ENCODE measurements at places on chromosomes 5 and 9. TPM values are rescaled to one million over a fixed set of nuclear protein-coding genes. Genes with fewer than 3 reads are reported as not detected.

DNA sequence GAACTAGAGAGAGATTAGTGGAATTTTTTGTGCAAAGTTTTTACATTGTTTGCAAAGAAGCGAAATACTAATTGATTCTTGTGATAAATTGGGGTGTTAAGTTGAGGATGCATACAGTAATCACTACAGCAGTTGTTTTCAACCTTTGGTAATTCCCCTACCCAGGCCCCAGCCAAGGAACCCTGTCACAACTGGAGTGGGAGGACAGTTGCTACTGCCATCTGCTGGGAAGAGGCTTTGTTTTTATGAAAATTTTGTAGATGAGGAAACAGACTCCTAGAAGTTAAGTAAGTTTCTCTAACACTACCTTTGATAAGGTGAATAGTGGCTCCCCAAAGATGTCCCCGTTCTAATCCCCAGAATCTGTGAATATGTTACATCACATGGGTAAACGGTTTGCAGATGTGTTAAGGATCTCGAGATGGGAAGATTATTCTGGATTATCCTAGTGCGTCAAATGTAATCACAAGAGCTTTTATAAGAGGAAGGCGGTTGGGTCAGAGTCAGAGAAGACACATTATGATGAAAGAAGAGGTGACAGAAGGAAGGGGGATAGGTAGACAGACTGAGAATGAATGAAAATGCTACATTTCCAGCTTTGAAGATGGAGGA is 34.0 kb upstream of the PPP1R2B start:
- DNase-seq, result no peak

DNA sequence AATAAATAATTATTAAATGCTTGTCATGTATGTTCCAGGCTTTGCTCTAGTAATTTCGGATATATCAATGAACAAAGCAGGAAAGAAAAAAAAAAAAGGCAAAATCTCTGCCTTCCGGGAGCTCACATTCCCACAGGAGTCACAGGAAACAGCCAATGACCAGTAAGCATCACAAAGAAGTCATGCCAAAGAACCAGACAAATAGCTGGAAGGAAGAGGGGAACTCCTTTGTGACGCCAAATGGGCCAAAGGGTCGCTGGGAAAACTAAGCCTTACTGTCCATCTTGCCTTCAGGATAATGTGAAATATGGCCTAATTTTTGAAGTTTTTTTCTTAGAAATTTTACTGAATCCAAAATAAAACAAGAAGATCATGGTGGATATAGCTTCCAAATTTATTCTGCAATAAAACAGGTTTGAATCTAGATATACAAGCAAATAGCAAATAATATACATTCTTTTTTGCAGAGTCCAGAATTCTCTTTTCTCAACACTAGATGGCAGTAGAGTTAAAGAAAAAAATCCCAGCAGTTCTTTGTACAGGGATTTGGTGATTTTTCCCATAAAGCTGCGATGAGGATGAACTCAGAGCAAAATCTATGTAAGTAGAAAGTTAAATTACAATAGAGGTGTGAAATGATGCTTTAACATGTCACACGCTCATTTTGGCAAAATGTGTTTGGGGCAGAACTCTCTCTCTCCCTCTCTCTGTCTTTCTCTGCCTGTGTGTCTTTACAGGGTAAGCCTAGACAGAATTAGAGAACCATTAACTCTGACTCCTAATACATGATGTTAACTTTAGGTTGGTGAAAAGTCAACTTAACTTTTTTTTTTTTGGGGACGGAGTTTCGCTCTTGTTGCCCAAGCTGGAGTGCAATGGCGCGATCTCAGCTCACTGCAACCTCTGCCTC is 60.0 kb upstream of the TUT7 start:
- DNase-seq, result no peak

- no peak for DNase-seq
These were observed 1.2 kb upstream of the AGPAT2 start for GRCh38 chr9:136688274-136689107.

DNA sequence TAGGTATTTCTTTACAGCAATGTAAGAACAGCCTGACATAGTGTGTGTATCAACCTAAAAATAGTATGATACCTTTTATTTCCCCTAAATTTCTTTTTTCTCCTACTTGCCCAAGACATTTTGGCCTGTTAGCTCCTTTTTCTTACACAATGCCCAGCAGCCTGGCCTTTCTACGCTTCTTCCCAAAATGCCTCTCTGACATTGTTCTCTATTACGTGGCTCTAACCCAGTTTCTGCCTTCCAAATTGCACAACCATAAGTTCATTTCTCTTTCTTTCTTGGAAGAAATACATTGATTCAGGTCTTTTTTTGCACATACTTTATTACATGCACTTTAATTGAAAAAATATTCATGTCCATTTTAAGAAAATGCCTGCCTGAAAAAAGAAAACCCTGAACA is 408.2 kb downstream of the PRR16 start:
- DNase-seq, result no peak

DNA sequence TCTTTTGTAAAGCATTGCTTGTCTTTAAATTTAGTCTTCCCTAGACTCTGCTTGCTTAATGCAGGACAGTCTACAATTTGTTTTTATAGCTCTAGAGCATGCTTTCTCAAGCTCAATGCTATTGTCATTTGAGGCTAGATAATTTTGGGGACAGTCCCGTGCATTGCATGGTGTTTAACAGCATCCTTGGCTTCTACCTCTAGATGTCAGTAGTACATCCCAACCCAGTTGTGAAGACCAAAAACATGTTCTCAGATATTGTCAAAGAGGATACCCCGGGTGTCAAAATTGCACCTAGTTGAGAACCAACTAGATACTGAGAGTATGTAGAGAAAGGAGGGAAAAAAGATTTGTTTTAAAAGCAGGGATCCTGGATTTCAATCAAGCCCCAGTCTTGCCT is 277.5 kb downstream of the CEMIP2 start:
- no peak for DNase-seq

The NOXA1 gene
- 19.9 TPM for total RNA-seq

GRCh38 chr5:158209219-158209908 is 350.4 kb upstream of the CLINT1 start:
- no peak for DNase-seq

The PCDHB8 gene
- total RNA-seq, result 2.4 TPM

The NMUR2 gene
- total RNA-seq, result 1.9 TPM

DNA sequence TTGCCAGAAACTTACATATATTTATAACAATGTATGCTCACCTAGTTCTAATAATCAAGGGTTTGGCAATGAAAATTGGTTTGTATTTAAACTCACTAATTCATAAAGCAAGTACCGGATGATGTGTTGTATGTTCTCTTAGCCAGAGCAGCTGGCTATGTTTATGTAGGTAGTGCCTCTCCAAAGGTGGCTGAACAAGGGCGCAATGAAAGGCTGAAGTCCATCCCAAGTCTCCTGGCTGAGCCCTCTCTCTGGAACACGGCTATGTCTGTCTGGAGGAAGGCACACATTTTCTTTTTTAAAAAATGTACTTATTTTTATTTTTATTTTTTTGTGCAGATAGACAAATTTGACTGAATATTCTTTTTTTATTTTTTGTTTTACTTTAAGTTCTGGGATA is 141.2 kb upstream of the DAB2 start:
- no peak for DNase-seq

- no peak for DNase-seq
These were observed 28.6 kb upstream of the TRIM14 start for GRCh38 chr9:98147582-98147981.

Data from mesothelial cell of epicardium (in vitro differentiated cells).